Bronchial epithelial cell (primary cell): ENCODE measurements at places on chromosomes 1 and 21. TPM values are rescaled to one million over a fixed set of nuclear protein-coding genes. Genes with fewer than 3 reads are reported as not detected.

Gene NBPF6
- total RNA-seq = not detected in 2 replicates

Gene CHRM3
- 1.0 and 1.6 TPM in 2 replicates for total RNA-seq

Gene FCGR2B
- total RNA-seq = under 0.01 TPM in 1 of 2 replicates, not detected in the other

Gene SNIP1
- 11.3 and 16.9 TPM in 2 replicates for total RNA-seq

Gene FMOD
- 0.26 TPM in 1 of 2 replicates, not detected in the other for total RNA-seq

Gene SERPINC1
- not detected in 2 replicates for total RNA-seq

DNA sequence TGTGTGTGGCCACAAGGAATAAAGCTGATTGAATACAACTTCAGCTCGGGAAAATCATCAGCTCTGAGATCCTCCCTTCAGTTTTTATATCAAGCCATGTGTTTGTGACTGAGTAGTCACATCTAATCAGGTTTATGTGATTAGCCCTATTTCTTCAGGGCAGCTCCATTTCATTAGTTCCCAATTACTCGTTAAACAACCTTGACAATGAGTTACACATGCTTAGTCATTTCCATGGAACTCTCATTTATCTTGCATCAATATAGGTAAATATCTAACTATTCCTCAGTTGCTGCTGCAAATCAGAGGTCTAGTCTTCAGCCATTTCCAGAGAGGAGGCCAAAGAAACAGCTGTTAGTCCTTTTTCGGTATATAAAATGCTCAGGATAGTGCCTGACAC is 16.3 kb downstream of the CRB1 start:
- peak; percentile 33 for DNase-seq

GRCh38 chr1:154593390-154593789 is 14.6 kb downstream of the ADAR start:
- DNase-seq = no peak

- DNase-seq = no peak
These were observed 56.9 kb upstream of the ATP2B4 start for GRCh38 chr1:203569490-203570318.

GRCh38 chr21:37865156-37865555 is 51.1 kb downstream of the KCNJ6 start:
- DNase-seq = no peak

GRCh38 chr1:60427701-60428100 is 354.1 kb upstream of the C1orf87 start:
- no peak for DNase-seq

DNA sequence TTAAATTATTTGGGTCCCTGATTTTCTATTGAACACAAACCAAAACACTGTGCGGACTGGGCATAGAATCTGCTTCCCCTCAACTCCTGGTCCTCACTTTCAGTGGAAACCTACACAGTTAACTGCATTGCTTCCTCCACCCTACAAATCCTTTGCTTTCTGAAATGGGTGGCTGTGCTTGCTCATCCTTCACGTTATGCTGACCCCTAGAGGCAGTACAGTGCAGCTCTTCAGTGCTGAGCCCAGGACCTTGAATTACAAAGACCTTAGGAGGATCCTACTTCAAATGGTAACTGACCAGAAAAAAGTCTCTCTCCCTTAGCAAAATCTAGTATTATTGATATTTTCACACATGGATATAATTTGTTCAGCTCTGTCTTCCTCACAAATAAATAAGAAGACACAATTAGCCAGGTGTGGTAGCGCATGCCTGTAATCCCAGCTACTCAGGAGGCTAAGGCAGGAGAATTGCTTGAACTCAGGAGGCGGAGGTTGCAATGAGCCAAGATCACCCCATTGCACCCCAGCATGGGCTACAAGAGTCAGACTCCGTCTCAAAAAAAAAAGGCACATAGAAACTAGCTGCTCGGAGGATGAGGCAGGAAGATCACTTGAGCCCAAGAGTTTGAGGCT is 63.4 kb upstream of the L1TD1 start:
- peak; percentile 47 for DNase-seq

GRCh38 chr1:205379056-205379455 is 22.3 kb upstream of the KLHDC8A start:
- no peak for DNase-seq
